Naive B cell (primary cell): ENCODE measurements at places on chromosomes 2 and 18.

DNA sequence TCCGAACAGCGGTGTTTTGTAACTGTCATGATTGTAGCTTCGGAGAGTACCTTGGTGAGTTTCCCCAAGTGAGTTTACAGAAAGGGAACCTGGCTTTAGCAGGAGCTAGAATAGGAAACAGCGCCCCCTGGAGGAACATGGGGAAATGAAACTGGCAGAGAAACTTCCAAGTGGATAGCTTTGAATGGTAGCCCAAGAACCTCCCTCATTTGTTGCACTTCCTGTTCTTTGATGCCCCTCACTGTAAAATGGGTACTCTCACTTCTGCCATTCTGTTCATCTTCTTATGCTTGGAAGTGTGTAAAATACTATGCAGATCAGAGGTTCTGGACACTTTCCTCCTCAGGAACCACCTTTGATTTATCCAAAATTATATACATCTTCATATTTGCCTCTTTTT lies 36.2 kb downstream of the CHST10 start:
- no peaks in the 10 kb centered on the region for H3K36me3 ChIP-seq
- no peak overlapping the region for H3K4me3 ChIP-seq
- no peak overlapping the region for H3K27ac ChIP-seq
- H3K4me1 ChIP-seq: peaks cover 7% of the 10 kb centered on the region
- DNase-seq: peak; percentile 86

DNA sequence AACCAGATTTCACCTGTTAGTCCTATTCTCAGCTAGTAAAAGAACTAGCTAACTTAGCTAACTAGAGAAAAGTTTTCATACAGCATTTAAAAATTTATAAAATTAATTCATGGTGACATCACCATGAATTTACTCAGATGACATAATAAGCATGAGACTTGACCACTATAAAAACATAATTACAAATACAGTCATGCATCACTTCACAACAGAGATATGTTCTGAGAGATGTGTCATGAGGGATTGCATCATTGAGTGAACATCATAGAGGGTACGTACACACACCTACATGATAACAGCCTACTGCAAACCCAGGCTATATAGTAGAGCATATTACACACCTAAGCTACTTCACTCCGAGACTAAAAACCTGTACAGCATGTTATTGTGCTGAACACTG lies 481.3 kb upstream of the CHAC2 start:
- H3K27ac ChIP-seq: no peak overlapping the region
- no peaks in the 10 kb centered on the region for H3K27me3 ChIP-seq
- H3K4me1 ChIP-seq: no peaks in the 10 kb centered on the region
- no peaks in the 10 kb centered on the region for H3K36me3 ChIP-seq
- no peak overlapping the region for H3K4me3 ChIP-seq

GRCh38 chr2:110858993-110859701 lies 126.8 kb downstream of the ACOXL start:
- H3K4me3 ChIP-seq: no peak overlapping the region
- DNase-seq: no peak
- peaks cover 17% of the 10 kb centered on the region for H3K4me1 ChIP-seq
- peak overlapping the region; percentile 9 for H3K27ac ChIP-seq
- no peaks in the 10 kb centered on the region for H3K36me3 ChIP-seq
- H3K27me3 ChIP-seq: peaks cover 25% of the 10 kb centered on the region

DNA sequence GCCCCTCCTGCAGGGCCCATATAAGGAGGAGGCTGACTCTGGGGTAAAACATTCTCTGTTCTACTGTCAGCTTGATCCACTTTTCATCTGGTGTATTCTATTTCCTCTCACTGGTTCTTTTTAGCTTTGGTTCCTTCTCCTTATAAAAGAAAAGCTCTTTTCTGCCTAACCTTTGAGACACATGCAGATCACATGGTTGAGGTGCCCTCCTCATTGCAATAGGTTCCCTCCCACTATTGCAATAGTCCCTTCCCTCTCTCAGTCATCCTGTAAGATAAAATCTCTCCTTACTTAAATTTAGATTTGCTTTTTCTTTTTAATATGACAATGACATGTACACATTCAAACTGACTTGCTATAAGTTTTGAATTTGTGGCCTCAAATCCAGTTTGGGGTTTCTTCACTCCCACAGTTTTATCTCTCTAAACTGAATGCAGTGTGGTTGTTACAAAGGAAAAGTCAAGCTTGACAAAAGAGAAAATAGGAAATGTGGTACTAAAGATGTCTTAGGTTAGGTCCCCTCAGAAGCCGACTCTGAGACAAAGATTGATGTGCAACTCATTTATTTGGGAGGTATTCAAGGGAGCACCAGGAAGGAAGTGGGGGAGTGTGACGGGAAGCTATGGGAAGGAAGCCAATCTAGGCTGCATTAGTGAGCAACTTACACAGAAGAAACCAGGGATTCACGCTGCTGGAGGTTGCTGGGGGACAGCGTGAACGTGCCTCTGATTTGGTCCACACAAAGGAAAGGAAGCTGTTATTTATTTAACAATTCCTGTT lies 127.6 kb upstream of the LINC00305 start:
- H3K4me3 ChIP-seq: no peak overlapping the region
- H3K36me3 ChIP-seq: no peaks in the 10 kb centered on the region
- no peak for DNase-seq
- no peak overlapping the region for H3K27ac ChIP-seq
- no peaks in the 10 kb centered on the region for H3K4me1 ChIP-seq

GRCh38 chr2:134611316-134611715 lies 107.5 kb downstream of the TMEM163 start:
- no peak overlapping the region for H3K4me3 ChIP-seq
- H3K4me1 ChIP-seq: no peaks in the 10 kb centered on the region
- no peak for DNase-seq
- no peak overlapping the region for H3K27ac ChIP-seq
- H3K36me3 ChIP-seq: peaks cover 32% of the 10 kb centered on the region

DNA sequence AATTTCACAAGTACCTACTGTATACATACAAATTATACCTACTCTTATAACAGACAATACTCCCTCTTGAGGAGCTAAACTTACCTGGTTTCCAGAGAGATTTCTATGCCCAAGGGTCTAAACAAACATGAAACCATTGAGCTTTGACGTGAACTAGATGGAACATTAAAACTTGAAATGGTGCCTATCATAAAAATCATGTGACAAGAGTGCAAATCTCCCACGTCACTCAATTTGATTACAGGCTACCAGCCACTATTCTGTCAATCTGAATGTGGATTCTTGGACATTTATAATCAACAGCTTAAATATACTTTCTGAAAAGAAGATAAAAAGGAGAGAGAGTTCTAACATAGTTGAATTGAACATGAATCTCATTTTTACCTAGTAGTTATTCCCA lies 297.1 kb upstream of the SESTD1 start:
- DNase-seq: no peak
- H3K27ac ChIP-seq: no peak overlapping the region
- H3K4me3 ChIP-seq: no peak overlapping the region
- no peaks in the 10 kb centered on the region for H3K27me3 ChIP-seq
- H3K36me3 ChIP-seq: no peaks in the 10 kb centered on the region

GRCh38 chr2:88913280-88913679 lies 221.8 kb downstream of the RPIA start:
- no peak overlapping the region for H3K27ac ChIP-seq
- H3K27me3 ChIP-seq: no peaks in the 10 kb centered on the region
- no peaks in the 10 kb centered on the region for H3K4me1 ChIP-seq

DNA sequence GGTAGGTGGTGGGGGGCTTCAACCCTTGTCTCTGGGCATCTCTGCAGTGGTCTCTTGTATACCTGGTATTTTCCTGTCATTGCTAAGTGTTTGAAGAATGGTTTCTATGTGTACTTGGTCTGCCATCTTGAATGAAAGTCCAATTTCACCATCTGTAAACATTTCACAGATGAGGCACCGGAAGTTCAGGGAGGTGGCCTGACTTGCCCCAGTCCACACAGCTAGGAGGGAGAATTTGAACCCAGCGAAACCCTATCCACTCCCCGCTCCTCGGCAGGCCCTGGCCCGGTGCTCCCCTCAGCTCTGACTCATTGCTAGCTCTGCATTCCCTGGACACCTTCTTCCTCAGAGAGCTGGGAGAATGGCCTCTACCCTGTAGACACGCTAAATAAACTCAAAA lies 30.5 kb downstream of the ZAP70 start:
- no peaks in the 10 kb centered on the region for H3K27me3 ChIP-seq
- H3K36me3 ChIP-seq: peaks cover 10% of the 10 kb centered on the region
- DNase-seq: no peak
- H3K4me3 ChIP-seq: no peak overlapping the region

DNA sequence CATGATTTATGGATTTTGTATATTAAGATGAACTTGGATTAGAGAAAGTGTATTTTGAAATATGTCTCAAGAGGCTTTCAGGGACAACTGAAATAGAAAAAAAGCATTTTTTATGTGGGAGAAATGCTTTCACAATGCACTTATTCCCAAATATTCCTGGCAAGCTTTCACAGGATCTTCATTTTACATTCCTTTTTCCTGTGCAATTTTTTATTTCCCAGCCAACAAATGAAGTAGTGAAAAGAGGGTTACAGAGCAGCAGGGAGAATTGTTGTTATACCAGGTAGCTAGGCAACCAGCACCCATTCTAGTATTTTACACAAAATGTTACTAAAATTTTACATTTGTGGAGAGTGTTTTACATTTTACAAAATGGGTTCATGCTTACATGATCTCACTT lies 167.0 kb upstream of the RPRM start:
- H3K27ac ChIP-seq: no peak overlapping the region
- H3K4me1 ChIP-seq: no peaks in the 10 kb centered on the region
- no peaks in the 10 kb centered on the region for H3K36me3 ChIP-seq
- H3K27me3 ChIP-seq: no peaks in the 10 kb centered on the region
- no peak for DNase-seq

- no peak for DNase-seq
- peaks cover 45% of the 10 kb centered on the region for H3K36me3 ChIP-seq
- H3K27me3 ChIP-seq: no peaks in the 10 kb centered on the region
- H3K4me1 ChIP-seq: peaks cover 11% of the 10 kb centered on the region
- no peak overlapping the region for H3K27ac ChIP-seq
Measured at GRCh38 chr2:237096201-237096600, 10.5 kb downstream of the COPS8 start.

- no peak for DNase-seq
- H3K4me3 ChIP-seq: peak overlapping the region; percentile 29
- no peaks in the 10 kb centered on the region for H3K27me3 ChIP-seq
- peaks cover 11% of the 10 kb centered on the region for H3K36me3 ChIP-seq
Measured at GRCh38 chr18:63309422-63309821, 10.1 kb downstream of the BCL2 start.

- H3K27ac ChIP-seq: no peak overlapping the region
- no peak overlapping the region for H3K4me3 ChIP-seq
- no peaks in the 10 kb centered on the region for H3K27me3 ChIP-seq
Measured at GRCh38 chr2:20624884-20625485, 25.9 kb downstream of the HS1BP3 start.

DNA sequence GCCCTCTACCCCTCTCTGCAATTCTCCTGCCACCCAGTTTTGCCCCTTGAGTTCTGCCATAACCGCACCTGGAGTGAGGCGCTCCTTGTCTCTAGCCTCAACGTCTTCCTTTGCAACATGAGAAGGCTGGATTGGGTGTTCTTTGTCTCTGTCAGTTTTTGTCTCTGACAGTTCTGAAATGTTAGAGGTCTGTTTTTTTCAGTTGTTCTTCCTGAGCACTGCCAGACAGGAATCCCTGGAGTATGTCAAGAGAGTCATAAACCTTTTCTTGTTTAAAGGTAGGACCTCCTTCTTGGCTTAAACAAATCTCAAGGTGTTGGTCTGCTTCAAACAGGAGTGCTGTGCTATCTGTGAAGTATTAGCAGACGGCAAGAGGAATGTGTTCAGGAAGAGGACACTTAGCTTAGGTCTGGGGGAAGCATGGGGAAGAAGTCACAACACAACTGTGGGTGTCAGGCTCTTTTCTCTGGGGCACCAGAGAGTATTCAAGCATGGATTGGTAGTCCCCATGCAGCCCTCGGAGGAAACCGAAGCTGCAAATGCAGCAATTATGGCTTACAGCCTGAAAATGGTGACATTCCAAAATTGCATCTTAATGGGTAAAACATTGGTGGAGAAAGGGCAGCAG lies 32.3 kb downstream of the AFF3 start:
- DNase-seq: no peak
- no peaks in the 10 kb centered on the region for H3K27me3 ChIP-seq
- H3K4me3 ChIP-seq: peak overlapping the region; percentile 83
- H3K4me1 ChIP-seq: peaks cover 87% of the 10 kb centered on the region
- peak overlapping the region; percentile 97 for H3K27ac ChIP-seq

DNA sequence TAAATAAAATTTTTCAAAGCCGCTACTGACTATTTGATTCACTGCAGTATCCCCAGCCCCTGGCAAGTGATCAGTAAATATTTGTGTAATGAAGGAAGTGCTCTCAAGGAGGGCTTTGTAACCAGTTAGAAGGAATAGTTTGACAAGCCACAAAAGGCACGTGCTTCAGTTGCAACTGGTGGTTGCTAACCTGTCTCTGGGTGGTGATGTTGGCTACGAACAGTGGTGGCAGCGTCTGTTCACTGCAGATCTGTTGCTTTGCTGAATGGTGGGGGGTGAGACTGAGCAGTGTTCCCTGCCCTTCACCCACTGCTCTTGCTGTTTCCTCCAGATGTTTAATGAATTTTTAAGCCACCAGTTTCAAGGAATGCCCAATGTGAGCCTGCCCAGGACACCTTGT lies 73.9 kb upstream of the SIX2 start:
- H3K36me3 ChIP-seq: no peaks in the 10 kb centered on the region
- H3K4me3 ChIP-seq: no peak overlapping the region
- H3K27ac ChIP-seq: no peak overlapping the region
- no peak for DNase-seq
- H3K27me3 ChIP-seq: peaks cover 28% of the 10 kb centered on the region

GRCh38 chr2:19911808-19912509 lies 10.2 kb upstream of the TTC32 start:
- H3K27me3 ChIP-seq: no peaks in the 10 kb centered on the region
- H3K36me3 ChIP-seq: peaks cover 13% of the 10 kb centered on the region
- no peaks in the 10 kb centered on the region for H3K4me1 ChIP-seq
- no peak overlapping the region for H3K27ac ChIP-seq
- no peak for DNase-seq

DNA sequence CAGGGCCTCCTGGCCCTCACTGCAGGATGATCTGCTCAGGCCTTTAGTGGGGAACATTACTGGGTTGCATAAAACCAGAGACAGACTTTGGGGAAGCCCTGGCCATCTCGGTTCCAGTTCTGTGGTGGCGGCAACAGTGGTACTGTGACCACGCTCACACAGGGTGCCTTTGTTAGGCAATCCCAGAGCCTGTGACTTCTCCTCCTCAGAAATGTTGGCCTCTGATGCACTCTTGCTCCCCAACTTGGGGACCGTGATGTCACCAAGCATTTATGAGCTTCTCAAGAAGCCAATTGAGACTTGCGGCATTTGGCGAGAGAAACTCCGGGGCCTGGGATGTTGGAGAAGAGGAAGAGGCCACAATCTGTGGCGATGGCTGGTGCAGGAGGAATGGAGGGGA lies 80.9 kb upstream of the PKDCC start:
- no peak overlapping the region for H3K27ac ChIP-seq
- H3K27me3 ChIP-seq: no peaks in the 10 kb centered on the region
- no peaks in the 10 kb centered on the region for H3K4me1 ChIP-seq
- H3K36me3 ChIP-seq: no peaks in the 10 kb centered on the region

DNA sequence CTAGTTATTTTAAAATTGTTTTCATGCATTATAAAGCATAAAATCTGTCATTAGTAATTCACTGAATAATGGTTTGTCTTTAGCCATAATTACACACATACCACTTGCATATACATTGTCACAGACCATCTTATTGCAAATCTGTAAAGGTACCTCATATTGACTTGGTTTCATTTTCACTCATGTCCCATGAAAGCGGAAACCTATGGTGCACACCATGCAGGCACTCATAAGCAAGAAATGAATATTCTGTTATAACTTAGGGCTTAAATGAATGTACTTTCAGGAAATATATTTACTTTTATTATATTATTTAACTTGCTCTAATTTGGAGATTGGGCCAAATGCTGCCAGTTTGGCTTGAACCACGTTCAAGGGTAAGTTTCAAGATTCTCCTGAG lies 29.2 kb upstream of the STK17B start:
- H3K27me3 ChIP-seq: no peaks in the 10 kb centered on the region
- H3K4me3 ChIP-seq: no peak overlapping the region
- H3K36me3 ChIP-seq: no peaks in the 10 kb centered on the region
